Ascending aorta (tissue), 2 donors: ENCODE measurements at places on chromosomes 7 and 10. TPM values are rescaled to one million over a fixed set of nuclear protein-coding genes. Genes with fewer than 3 reads are reported as not detected.

The IDI2 gene
- not detected for total RNA-seq

DNA sequence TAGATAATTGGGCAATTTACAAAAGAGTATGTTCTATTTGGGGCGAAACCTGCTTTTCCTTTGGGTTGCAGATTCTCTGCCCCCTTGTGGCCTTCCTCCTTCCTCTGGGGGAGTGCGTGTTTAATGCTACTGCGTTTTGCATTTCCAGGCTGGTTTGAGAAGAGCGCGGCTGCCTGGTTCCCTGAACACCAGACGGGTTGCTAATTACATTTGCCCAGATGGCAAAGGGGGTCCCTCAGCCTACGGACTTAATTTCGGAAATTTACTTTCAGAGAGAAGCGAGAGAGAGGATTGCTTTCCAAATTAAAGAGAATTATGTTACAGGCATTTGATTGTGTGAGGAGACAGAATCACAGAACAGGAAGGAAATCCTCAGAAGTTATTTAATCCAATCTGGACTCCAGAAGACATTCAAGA, 91.9 kb upstream of the JAZF1 start:
- H3K27me3 ChIP-seq = no peaks in the 10 kb centered on the region
- peak; percentile 63 for DNase-seq
- H3K4me1 ChIP-seq = no peaks in the 10 kb centered on the region
- H3K36me3 ChIP-seq = no peaks in the 10 kb centered on the region
- H3K27ac ChIP-seq = no peak overlapping the region

- H3K27ac ChIP-seq = no peak overlapping the region
- DNase-seq = no peak
- no peaks in the 10 kb centered on the region for H3K36me3 ChIP-seq
- no peak overlapping the region for H3K4me3 ChIP-seq
- H3K4me1 ChIP-seq = no peaks in the 10 kb centered on the region
These were observed 132.7 kb upstream of the RHOBTB1 start for GRCh38 chr10:61076572-61077114.

GRCh38 chr10:35270100-35270499, 66.2 kb upstream of the CCNY start:
- H3K4me1 ChIP-seq = no peaks in the 10 kb centered on the region
- H3K27me3 ChIP-seq = no peaks in the 10 kb centered on the region
- no peak overlapping the region for H3K4me3 ChIP-seq
- no peak overlapping the region for H3K27ac ChIP-seq

The FAM13C gene
- 10.7 TPM for total RNA-seq

DNA sequence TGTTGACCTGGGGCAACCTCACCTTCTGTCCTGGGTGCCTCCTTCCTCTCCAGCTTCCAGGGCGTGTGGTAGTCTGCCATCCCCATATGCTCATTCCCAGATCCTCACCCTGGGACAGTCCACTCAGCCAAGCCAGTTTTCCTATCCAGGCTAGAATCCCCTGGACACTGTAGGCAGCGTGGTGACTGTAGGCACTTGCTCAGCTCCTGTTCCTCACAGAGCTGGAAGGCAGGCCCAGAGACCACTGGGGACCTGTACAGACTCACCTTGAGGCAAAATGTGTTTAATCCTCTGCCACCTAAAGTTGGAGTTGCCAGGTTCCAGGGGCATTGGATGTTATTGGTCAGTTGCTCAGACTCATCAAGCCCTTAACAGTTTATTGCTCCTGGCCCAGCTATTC, 2.4 kb upstream of the GRID1 start:
- H3K27me3 ChIP-seq = peaks cover 7% of the 10 kb centered on the region
- no peak overlapping the region for H3K4me3 ChIP-seq
- no peak overlapping the region for H3K27ac ChIP-seq
- peaks cover 16% of the 10 kb centered on the region for H3K4me1 ChIP-seq
- no peak for DNase-seq
- H3K36me3 ChIP-seq = no peaks in the 10 kb centered on the region

The ACTR3C gene
- total RNA-seq = 0.11 TPM

DNA sequence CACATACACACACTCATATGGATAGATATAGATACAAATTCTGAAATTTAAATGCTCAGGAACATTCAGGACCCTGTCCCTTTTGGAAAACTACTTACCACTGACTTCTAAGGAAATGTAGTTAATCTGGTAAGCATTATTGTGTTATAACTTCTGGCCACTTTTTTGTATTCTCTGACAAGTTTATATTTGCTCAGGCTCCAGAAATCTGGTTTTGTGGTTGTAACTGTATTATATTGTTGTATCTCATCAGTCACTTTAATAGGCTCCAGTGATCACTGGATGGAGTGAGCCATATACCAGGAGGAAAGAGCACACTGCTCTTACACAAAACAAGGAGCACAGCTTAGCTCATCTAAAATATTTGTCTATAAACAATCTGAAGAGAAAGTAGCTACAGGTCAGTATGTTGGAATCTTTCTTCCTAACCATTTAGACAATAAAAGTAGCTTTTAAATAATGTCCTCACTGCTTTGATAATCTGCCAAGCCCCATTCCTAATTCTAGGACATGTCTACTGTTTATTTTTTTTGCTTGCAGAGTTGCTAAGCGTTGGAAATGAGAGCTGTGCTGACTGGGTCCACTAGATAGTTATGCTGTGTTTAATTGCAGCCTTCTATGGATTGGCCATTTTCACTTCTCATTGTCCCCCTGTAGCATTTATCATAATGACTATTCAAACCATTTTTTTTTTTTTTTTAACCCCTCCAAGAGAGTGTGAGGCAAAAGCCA, 43.8 kb downstream of the SMNDC1 start:
- peaks cover 2% of the 10 kb centered on the region for H3K36me3 ChIP-seq
- no peak overlapping the region for H3K4me3 ChIP-seq
- H3K27me3 ChIP-seq = no peaks in the 10 kb centered on the region
- H3K27ac ChIP-seq = peak overlapping the region; percentile 84

DNA sequence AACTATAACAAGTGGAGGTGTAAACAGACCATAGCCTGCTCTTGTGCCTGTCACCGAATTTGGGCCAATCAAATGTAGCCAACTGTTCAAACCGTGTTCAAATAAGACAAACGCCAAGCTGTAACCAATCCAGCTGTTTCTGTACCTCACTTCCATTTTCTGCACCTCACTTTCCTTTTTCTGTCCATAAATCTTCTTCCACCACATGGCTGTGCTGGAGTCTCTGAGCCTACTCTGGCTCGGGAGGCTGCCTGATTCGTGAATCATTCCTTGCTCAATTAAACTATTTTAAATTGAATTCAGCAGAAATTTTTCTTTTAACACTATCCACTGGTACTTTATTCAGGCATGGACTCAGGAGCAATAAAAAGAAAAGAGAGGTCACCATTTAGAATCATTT, 29.9 kb upstream of the COL1A2 start:
- no peak overlapping the region for H3K4me3 ChIP-seq
- H3K36me3 ChIP-seq = no peaks in the 10 kb centered on the region
- peaks cover 8% of the 10 kb centered on the region for H3K4me1 ChIP-seq
